ENCODE measurements at places on chromosomes 3 and 15.

- no peak for DNase-seq
Measured at GRCh38 chr15:100277087-100277855, 64.5 kb downstream of the ADAMTS17 start.

- DNase-seq: peak; percentile 20
Measured at GRCh38 chr15:77983708-77984445, 93.6 kb downstream of the TBC1D2B start.

DNA sequence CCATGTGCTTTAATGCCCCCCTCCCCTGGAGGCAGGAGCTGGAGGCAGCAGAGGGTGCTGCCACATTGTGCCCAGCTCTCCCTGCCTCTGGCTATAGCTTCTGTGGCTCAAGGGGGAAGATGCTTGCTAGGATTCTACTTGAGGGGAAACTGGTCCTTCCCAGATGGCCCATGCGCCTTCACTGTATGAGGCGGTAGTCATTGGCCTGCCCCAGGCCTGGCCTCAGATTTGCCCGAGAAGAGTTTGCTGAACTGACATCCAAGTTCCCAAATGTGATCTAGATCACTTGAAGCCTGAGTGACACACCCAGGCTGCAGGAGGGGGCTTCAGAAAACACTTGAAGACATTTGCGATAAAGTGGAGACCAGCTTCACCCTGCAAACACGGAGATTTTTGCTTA lies 4.1 kb downstream of the SYNM start:
- no peak for DNase-seq

- DNase-seq: peak; percentile 93
Measured at GRCh38 chr15:94674296-94674695, 442.9 kb downstream of the MCTP2 start.

DNA sequence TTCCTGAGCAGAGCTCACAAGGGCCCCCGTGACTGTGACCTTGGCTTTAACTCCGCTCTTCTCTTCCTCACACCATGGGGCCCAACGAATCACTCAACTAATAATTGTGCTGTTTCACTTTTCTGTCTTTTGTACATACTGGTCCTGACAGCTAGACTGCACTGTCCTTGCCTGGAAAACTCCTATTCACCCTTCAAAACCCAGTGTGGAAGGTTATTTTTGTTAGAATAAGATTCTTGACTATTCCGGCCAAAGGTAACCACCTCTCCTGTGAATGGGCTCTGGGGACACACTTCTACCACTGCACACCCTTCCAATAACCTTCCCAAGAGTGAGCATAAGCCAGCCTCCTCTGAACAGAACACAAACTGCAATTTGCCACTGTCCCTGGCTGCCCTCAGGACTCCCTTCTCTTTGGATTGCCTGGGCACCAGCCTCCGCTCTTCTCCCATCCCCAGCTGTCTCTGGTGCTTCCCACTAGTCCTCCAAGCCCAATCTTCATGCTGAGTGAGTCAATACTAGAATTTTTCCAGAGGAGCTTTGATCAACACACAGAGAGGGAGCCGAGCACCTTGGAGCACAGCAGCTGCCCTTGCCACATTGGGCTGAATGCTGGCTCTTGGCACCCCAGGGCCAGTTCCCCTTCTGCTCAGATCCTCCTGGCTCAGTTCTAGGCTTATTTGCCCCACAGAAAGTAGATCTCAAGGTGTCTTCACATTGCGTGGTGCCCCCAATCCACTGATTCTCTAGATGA lies 2.1 kb downstream of the SCN5A start:
- DNase-seq: no peak

DNA sequence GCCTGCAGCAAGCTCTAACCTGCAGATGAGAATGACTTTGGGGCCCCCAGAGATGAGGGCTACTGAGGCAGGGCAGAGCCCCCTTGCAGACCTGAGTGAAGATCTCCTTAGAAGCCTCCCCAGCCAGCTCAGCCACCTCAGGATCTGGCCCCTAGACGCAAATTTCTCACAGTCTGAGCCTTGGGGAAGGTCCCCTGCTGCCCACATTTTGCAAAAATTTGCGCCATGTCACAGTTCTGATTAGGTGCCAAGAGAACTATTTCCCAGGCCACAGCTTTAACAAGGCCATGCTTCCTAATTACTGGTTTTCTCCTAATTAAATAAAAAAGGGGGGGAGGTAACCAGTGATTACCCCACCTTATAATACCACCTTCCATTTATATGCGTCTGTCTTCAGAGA lies 81.0 kb upstream of the HES1 start:
- DNase-seq: no peak

DNA sequence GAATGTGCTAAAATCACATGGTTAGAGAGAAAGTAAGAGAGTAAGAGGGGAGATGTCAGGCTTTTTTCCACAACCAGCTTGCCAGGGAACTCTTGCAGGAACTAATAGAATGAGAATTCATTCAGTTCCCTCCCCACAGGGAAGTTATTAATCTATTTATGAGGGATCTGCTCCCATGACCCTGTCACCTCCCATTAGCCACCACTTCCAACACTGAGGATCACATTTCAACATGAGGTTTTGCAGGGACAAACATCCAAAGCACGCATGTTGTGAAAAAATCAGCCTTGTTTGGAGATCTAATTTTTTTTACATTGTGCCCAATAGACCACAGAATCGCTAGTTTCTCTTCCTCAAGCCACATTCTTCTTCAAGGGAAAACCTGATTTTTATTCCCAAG lies 904.0 kb downstream of the TBL1XR1 start:
- no peak for DNase-seq

- DNase-seq: no peak
Measured at GRCh38 chr3:14837186-14837877, 18.6 kb downstream of the FGD5 start.

GRCh38 chr3:39801216-39801615 lies 8.2 kb upstream of the MYRIP start:
- DNase-seq: no peak

DNA sequence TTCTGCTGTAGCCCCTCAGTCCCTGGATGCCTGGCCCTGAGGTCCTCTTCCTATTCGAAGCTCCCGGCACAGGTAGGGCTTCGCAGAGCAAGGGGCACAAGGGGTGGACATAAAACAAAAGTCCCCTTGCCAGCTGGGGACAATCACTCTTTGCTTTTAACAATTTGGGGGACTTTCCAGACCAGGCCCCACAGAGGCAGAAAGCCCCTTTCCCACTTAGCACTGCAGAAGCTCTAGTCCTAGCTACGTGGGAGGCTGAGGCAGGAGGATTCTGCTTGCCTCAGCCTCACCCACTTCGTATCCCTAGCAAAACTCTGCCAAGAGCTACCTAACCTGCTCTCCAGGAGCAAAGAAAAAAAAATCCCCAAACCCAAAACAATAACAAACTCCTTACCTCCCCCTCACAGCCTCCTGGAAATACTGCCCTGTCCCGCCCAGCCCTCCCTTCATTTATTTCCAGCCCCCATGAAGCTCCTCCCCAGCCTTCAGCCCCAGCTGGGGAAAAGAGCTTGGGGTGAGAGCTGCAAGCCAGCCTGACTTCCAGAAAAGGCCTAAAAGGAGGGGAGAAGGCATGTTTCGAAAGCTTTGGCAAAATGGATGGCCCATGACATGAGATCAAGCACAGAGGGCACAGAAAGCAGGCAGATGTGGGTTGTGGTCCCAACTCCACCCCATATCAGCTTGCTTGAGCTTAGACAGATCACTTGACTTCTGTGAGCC lies at the start of gene CIDEC:
Gene CIDEC (minus strand): TSS at position 424 of the 720 bp plus-strand sequence. CDS start 1,767 bp downstream, outside the sequence.
- DNase-seq: no peak

DNA sequence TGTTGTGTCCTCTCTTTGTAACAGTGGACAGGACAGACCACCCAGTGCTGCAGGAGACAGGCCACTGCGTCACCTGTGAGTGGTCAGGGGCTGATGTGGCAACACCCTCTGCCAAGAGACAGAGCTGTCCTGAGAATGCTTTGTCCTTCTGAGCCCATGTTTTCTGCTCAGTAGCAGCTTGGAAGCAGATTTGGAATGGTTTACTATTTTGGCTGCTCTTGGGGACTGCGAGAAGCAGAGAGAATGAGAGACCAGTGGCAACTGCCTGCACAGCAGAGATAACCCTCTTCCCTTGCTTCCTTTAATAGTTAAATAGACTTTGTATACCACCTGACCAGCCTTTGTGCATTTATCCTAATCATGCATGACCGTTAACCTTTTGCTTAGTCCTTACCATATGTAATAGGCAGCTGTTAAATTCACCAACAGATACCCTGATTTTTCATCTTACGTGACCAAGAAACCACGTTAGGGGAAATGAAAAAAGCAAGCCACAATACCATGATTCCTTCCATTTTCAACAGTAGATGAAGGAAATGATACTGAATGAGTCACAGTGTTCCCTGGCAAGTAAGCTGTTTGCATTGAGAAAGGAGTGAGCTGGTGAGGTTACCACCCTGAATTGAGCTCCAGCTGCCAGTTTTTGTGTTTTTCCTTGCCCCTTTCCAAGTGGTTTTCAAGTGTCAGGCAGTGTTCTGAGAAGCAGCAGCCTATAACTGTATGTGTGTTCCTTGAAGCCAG lies 35.5 kb downstream of the B3GALNT1 start:
- DNase-seq: peak; percentile 84

DNA sequence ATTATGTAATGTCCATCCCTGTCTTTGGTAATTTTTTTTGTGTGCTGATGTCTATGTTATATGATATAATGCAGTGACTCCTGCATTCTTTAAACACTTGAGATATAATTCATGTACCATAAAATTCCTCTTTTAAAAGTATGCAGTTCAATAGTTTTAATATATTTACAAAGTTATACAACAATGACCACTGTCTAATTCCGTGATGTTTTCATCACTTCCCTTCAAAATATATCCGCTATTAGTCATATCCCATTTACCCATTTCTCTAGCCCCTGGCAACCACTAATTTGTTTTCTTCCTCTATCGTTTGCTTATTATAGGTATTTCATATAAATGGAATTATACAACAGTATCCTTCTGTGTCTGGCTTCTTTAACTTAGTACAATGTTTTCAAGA lies 64.9 kb upstream of the SUCLG2 start:
- DNase-seq: peak; percentile 14

- no peak for DNase-seq
Measured at GRCh38 chr3:123524981-123525380, 59.9 kb downstream of the HACD2 start.

DNA sequence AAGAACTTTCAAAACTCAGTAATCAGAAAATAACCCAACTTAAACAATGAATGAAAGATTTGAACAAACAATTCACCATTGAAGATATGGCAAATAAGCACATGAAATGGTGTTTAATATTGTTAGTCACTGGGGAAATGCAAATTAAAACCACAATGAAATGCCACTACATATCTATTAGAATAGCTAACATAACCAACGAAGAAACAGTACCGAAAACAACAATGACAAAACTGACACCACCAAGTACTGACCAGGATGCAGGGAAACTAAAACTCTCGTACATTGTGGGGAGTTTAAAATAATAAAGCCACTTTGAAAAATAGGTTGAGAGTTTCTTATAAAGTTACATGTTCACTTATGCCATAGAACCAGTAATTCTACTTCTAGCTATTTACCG lies 69.1 kb downstream of the KBTBD8 start:
- DNase-seq: no peak

GRCh38 chr3:191682961-191683360 lies 222.0 kb downstream of the PYDC2 start:
- DNase-seq: no peak

All from epithelial cell of esophagus (primary cell).